ENCODE measurements at places on chromosomes 13 and 19. TPM values are rescaled to one million over a fixed set of nuclear protein-coding genes. Genes with fewer than 3 reads are reported as not detected.

GRCh38 chr13:20828539-20829364 lies 55.0 kb upstream of the EEF1AKMT1 start:
- no peaks in the 10 kb centered on the region for H3K27me3 ChIP-seq
- H3K36me3 ChIP-seq, result no peaks in the 10 kb centered on the region
- peaks cover 18% of the 10 kb centered on the region for H3K4me1 ChIP-seq
- H3K27ac ChIP-seq, result no peak overlapping the region
- H3K4me3 ChIP-seq, result no peak overlapping the region
- peak; percentile 23 for DNase-seq

- no peaks in the 10 kb centered on the region for H3K36me3 ChIP-seq
- H3K4me3 ChIP-seq, result peak overlapping the region; percentile 87
- DNase-seq, result peak; percentile 30
- peaks cover 19% of the 10 kb centered on the region for H3K4me1 ChIP-seq
- peak overlapping the region; percentile 57 for H3K27ac ChIP-seq
Measured at GRCh38 chr19:2149980-2150793, 1.2 kb downstream of the AP3D1 start.

DNA sequence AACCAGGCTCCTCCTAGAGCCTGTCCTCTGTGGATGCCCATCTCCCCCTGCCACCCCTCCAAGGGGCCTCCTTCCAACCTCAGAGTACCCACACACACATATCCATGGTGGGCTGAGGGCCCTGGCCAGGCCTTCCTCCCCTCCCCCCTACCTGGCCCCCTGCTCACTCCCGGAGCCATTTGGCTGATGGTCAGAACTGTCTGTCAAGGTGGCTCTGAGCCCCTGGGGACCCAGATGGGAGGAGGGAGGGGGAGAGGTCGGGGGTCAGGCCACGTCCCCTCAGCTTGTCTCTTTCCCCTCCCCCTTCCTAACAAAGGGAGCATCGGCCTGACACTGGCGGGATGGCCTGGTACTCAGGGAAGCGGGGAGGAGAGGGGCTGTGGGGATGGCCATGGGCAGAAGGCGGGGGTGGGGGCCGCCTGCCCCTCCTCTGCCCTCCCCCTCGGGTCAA lies 18.7 kb upstream of the POU2F2 start:
- DNase-seq, result no peak
- H3K27me3 ChIP-seq, result no peaks in the 10 kb centered on the region
- no peak overlapping the region for H3K4me3 ChIP-seq
- H3K36me3 ChIP-seq, result no peaks in the 10 kb centered on the region
- H3K4me1 ChIP-seq, result no peaks in the 10 kb centered on the region

DNA sequence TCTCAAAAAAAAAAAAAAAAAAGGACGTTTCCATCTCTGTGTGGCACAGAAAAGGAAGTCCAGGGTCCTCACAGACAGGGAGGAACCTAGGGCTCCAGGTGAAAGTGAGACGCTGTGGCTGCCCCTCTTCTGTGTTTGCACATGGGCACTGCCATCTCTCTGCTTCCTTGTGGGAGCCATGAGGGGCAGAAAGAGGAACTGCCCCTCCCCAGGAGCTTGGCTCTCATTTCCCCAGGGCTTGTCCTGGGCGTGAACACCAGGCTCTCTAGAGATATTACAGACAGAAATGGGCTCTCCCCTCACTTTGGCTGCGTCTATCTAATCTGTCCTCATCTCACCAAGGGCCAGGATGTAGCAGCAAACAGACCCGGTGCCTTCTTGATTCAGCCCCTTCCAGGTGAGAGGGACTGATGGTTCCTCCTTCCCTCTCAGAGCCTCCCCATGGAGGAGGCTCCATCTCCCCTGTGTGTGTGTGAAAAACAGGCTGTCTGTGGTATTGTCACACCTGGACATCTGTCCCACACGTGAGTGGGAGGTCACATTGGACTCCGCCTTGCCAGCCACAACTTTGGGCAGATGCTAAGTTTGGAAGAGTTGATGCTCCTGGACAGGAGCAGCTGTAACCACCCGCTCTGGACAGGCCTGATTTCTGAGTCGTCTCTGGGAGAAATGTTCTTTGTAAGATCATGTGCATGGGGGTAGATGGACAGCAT lies 840 bp upstream of the LILRA4 start:
- H3K36me3 ChIP-seq, result no peaks in the 10 kb centered on the region
- no peaks in the 10 kb centered on the region for H3K4me1 ChIP-seq
- no peak overlapping the region for H3K4me3 ChIP-seq
- no peaks in the 10 kb centered on the region for H3K27me3 ChIP-seq
- H3K27ac ChIP-seq, result no peak overlapping the region
- DNase-seq, result no peak

DNA sequence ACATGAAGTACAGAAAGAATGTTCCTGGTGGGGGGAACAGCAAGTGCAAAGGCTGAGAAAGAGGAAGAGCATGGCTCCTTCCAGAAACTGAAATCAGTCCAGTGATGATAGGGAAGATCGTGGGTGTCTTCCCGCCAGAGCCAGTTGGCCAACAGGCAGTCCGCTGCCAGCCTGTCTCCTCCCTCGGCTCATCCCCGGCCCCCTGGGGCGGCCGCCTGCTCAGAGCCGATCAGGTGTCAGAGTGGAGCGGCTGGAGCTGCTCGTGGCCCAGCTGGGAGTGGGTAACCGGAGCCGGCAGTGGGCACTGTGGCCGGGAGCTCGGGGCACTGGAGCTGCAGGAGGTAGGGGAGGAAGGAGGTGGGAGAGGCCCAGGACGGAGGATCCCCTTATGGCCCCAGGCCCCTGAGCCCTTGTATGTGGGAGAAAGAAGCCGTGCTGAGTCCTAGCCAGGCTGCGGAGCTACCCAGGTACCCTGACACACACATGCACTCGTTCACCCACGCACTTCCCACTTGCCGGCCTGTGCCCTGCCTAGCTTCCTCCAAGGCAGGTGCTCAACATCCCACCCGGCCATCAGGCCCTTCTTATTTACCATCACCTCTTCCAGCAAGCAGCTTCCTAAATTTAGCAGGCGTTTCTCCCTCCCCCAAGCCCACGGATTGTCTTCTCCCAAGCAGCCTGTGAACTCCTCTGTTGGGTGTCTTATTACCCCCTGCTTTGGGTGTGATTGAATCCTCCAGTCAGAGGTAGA lies 1.7 kb downstream of the ANKRD24 start:
- no peak for DNase-seq
- H3K36me3 ChIP-seq, result no peaks in the 10 kb centered on the region
- no peaks in the 10 kb centered on the region for H3K27me3 ChIP-seq
- no peak overlapping the region for H3K4me3 ChIP-seq
- H3K27ac ChIP-seq, result no peak overlapping the region
- peaks cover 15% of the 10 kb centered on the region for H3K4me1 ChIP-seq

DNA sequence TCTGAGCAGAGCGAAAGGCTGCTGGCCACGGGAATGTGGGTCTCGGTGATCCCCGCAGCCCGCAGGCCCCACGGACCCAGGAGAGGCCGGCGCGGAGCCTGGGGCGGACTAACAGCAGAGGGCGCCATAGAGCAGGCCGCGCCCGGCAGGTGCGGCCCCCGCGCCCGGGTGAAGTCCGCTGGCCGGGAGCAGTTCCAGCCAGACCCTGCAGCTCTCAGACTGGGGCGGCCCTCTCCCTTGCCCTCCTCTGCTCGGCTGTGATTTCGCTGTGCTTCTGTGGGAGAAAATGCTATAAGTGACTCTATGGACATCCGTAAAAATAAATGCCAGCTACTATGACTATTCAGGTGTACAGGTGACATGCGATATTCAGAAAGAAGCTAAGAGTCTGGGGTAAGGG lies 37.7 kb downstream of the GSX1 start:
- H3K27ac ChIP-seq, result no peak overlapping the region
- peaks cover 12% of the 10 kb centered on the region for H3K4me1 ChIP-seq
- H3K36me3 ChIP-seq, result no peaks in the 10 kb centered on the region
- peak; percentile 55 for DNase-seq
- no peaks in the 10 kb centered on the region for H3K27me3 ChIP-seq

GRCh38 chr13:50236898-50237318 lies 221.7 kb downstream of the KCNRG start:
- DNase-seq, result no peak
- H3K4me1 ChIP-seq, result no peaks in the 10 kb centered on the region
- H3K27me3 ChIP-seq, result no peaks in the 10 kb centered on the region

DNA sequence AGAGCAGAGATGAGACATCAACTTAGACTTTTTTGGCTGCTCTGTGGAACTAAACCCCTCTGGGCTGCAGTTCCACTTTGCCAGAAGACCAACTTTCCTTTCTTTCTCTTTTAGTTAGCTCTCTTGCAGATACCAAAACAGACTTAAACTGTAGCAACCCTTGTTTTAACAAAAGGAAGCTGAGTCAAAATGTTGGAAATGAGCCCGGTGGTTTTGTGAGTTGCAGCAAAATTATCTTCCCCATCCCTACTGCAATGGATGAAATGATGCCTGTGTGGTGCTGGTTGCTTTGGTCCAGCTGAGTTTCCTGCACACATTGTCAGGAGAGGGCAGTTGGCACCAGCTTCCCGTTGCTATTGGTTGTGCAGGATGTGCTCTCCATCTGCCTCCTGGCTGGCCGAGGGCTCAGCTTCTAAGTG lies 115.3 kb downstream of the LRCH1 start:
- H3K4me3 ChIP-seq, result no peak overlapping the region
- DNase-seq, result peak; percentile 17
- H3K27ac ChIP-seq, result peak overlapping the region; percentile 20
- H3K27me3 ChIP-seq, result no peaks in the 10 kb centered on the region
- no peaks in the 10 kb centered on the region for H3K4me1 ChIP-seq
- no peaks in the 10 kb centered on the region for H3K36me3 ChIP-seq

PIH1D1 gene
- total RNA-seq, result 125 TPM

PCSK4 gene
- 6.9 TPM for total RNA-seq

All from thyroid gland (tissue), 4 donors.